ENCODE measurements at places on chromosomes 1 and 21.

- DNase-seq = no peak
Measured at GRCh38 chr1:221532071-221532773, 209.7 kb downstream of the DUSP10 start.

DNA sequence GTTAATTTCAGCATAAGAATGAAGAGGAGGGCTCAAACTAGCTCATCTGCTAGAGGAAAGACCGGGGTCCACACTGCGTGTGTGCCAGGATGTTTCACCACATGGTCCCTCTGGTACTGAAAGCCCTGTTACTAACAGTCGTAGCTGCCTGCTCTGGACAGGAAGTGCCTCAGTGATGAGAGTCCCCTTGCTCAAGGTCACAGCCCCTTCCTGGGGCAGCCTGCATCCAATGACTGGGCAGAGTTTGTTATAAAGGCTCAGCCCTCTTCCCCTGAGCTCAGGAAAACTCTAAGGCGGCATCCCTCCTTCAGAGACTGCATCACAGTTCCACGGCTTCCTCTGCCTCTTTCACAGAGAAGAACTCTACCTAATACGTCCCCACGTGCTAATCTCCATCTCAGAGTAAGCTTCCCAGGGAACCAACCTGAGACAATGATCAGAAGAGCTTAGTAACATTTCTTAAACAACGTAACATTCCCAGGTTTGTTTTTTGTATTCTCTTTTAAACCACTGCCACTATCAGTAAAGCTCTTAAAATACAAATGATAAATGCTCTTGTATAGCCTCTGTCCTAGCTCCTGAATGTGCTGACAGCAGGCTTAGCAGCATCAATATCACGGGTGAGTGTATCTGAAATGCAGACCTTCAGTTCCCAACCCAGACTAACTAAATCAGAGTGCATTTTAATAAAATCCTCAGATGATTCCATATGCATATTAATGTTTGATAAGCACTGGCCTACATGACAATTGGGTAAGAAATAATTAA, 38.0 kb upstream of the ATP1A1 start:
- DNase-seq = no peak

DNA sequence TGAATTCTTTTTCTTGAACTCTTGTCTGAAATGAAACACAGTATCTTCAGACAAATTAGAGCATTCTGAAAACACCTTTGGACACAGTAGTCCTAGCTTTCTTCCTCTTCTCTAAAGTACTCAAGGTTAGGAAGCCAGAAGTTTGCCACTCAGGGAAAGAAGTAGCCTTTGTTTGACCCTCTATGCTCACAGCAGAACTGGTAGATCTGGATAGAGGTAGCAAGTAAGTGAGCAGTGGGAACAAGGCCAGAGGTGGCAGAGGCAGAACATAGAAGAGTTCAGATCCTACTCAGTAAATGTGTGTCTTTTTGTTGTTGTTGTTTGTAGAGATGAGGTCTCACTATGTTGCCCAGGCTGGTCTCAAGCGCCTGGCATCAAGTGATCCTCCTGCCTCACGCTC, 7.4 kb upstream of the PIGR start:
- no peak for DNase-seq

- DNase-seq = no peak
Measured at GRCh38 chr1:213419401-213420030, 368.5 kb downstream of the RPS6KC1 start.

GRCh38 chr1:56436912-56437417, 142.4 kb downstream of the PLPP3 start:
- no peak for DNase-seq

GRCh38 chr1:198113342-198113750, 43.5 kb upstream of the NEK7 start:
- no peak for DNase-seq

DNA sequence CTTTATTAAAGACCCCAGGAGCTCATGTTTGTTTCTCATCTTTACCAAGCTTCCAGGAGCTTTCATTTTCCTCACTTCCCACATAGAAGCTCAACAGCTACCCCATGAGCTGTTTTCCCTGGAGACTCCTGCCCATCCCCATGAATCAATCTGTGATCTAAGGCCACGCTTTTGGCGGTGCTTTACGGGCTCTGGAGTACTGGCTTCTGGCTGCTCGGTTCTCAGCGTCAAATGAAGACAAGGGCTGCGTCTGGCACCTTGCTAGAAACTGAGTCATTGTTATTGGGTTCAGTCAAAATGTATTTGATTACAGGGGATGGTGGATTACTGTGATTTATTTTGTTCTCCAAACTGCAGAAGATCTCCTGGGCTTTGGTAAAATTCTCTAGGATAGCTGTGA, 39.9 kb downstream of the ACP6 start:
- no peak for DNase-seq

DNA sequence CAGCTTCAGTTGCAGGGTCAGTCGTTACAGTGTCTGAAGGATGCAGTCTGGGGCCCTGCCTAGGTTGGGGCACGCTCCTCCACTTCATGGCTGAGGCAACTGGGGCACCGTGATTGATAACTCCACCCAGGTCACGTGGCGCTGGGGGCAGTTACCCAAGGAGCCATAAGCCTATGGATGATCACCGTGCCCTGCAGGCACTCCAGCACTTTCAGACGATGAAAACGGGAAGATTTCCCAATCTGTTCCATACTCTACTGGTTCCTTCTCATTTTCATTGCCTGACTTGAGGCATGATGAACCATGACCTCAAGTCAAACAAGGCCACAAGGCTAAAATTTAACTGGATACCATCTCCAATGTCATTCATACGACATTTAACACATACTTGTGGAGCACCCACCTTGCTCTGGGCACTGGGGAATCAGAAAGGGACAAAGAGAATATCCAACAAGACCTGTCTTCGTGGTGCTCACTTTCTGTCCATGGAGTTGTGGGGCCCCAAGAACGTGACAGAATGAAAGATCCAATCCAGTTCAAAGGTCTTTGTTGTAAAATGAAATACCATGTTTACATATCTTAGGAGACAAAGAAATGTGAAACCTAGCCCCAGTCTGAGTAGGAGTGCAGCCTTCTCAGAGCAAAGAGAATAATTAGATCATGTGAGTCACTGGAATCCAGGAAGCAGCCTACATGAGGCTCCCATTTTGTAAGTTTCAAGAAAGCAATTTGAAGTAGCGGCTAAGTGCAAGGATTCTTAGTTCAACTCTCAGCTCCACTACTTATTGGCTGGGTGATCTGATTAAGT, 39.4 kb upstream of the SPOCD1 start:
- no peak for DNase-seq

- DNase-seq = no peak
Measured at GRCh38 chr21:29477941-29478340, 179.2 kb downstream of the BACH1 start.

DNA sequence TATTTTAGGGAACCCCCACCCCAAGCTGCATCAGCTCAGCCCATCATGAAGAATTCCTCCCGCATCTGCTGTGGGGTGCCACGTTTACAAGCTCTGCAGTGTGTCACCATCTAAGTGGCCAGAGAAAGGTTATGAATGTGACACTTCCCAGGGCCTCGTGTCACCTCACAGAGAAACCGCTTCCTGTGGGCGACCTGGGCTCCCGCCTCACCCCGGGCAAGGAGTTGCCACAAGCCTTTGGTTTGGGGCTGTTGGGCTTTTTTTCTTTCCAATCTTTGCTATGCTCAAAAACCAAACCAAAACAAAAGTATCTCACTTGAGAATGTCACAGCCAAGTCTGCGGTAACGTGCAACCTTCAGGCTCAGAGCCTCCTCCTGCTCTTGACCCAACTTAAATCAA, 82.1 kb upstream of the ARHGEF16 start:
- DNase-seq = no peak

- DNase-seq = no peak
Measured at GRCh38 chr1:118990513-118991152, 2.5 kb upstream of the TBX15 start.

- no peak for DNase-seq
Measured at GRCh38 chr21:15768045-15768601, 38.3 kb downstream of the USP25 start.

DNA sequence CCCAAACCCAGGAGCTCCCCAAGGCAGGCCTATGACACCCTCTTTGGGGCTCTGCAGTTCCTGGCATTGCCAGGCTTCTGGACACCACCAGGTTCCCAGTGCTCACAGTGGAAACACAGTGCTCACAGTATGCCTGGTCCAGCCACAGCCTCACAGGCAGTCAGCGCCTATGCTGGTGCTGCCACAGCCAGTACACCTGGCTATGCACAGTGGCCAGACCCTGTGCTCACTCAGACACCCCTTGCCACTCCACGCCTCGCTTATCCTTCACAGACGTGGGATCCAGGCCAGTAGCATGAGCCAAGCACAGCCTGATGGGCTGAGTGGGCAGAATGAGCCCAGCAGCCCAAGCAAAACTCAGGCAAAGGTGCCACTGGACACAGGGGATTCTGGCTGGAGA, 579.2 kb upstream of the ADGRL2 start:
- DNase-seq = no peak

DNA sequence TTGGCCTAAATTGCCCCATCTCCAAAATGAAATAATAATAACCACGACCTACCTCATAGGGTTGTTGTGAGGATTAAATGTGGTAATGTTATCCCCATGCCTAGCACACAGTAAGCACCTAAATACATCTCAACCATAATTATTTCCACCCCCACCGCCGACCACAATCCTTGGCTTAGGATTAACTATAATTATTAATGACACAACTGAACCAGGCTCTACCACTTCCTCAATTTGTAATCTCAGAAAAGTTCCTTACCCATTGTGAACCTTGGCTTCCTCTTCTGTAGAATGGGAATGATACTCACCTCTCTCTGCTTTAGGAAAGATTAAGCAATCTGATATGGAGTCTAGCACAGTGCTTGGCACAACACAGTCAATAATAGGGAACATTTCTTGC, 44.3 kb upstream of the TACSTD2 start:
- no peak for DNase-seq

GRCh38 chr1:29754573-29755375, 518.5 kb downstream of the PTPRU start:
- peak; percentile 44 for DNase-seq

- no peak for DNase-seq
Measured at GRCh38 chr1:185528084-185528676, 206.0 kb upstream of the HMCN1 start.

- DNase-seq = no peak
Measured at GRCh38 chr1:162218546-162218945, 149.1 kb downstream of the NOS1AP start.

GRCh38 chr1:171366085-171366484, 52.1 kb downstream of the FMO4 start:
- no peak for DNase-seq

DNA sequence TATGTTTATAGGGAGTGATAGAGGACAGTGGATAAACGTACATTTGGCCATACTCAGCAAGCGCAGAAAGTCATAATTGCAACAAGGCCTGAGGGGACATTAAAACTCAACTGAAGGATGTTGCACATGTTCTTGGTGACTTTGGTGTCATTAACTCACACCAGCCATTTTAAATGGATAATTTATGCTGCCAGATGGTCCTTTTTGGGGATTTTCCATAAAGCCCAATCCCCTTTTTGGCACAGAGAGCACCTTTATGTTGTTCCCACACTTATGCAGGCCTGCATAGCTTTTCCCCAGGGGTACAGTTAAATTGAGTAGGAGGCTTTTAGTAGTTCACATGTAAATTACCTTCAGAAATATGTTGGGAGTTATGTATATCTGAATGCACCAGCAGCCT, 279.6 kb downstream of the NFIA start:
- DNase-seq = no peak
